Foreskin keratinocyte (primary cell): ENCODE measurements at places on chromosomes 12 and 14. TPM values are rescaled to one million over a fixed set of nuclear protein-coding genes. Genes with fewer than 3 reads are reported as not detected.

- DNase-seq = no peak
Observed at GRCh38 chr12:116353958-116354357, 76.5 kb upstream of the MED13L start.

DNA sequence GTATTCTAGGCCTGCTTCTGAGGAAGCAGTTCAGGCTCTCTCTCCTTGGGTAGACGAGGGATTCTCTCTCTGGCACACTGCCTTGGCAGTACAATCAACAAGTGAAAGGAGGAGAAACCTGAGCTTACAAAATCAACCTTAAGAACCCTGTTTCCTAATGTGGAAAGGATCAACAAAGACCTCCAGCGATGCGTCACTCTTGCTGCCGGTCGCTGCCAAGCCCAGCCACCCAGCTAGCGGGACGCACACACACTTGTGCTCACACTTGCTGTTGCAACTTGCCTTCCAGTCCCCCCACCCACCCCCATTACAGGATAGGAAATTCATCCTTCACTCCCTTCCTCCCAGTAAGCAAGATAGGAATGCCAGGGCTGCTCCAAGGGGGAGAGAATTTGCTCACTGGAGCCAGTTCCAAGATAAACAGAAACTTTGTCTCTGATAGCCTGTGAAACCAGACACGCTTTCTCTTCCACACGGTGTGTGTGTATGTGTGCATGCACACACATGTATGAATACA is 144.3 kb downstream of the BCL11B start:
- DNase-seq = peak; percentile 88

DNA sequence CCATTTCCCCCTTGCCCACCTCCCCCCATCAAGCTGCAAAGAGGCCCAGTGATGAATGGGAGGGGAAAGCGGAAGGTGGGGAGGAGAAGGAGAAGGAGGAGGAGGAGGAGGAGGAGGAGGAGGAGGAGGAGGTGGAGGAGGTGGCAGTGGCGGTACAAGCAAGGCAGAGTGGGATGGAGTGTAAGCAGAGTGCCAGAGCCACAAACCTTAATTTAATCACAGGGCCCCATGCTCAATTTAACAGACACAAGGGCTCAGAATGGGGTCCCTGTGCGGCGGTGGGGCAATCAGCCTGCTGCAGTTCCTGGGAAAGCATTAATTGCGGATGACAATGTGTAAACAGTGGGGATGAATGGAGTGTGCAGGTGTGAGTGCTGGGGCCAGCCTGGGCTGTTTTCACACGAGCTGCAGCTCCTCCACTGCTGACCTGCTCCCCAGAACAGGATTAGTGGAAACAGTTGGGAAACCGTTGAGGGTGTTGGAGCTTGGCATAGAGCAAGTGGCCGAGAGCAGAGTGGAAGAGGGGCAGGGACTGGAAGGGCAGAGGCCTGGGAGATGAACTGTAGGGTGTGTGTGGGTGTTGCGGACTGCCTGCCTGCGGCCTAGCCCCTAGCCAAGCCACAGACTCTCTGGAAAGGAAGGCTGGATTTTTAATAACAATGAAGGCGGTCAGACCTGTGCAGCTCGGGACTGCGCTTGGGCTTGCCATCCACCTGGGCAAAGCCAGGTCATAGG is 36.4 kb upstream of the SMOC1 start:
- DNase-seq = no peak

DNA sequence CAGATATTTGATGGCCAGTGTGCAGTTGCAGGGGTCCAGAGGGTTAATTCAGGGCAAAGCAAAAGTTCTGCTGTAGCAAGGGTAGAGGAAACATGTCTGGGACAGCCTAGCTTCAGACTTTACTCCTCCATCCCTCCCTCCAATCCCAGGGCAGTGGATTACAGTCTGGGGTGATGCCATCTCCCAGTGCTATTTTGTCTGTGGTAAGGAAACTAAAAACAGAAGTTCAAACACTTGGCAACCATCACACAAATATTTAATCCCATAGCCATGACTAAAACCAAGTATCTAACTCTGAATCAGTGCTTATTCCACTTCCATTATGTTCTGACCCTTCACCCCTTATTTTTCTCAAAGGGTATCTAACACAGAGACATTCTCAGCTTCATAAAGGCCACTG is 61.8 kb downstream of the PIK3C2G start:
- DNase-seq = no peak

GRCh38 chr12:42960087-42960527 is 370.6 kb upstream of the PRICKLE1 start:
- DNase-seq = peak; percentile 91

DNA sequence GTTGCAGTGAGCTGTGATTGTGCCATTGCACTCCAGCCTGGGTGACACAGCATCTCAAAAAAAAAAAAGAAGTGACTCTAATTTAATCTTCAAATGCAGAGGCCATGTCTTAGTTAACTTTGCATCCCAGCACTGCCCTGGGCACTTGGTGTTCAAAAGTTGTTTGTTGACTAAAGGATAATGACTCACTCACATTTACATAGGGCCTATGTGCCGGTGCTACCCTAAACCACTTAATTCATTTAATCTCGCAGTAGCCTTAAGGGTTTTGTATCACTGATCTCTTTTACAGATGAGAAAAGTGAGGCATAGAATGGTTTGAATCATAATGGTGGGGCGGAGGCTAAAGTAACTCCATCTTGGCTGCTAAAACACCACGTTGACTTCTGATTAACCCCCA is 23.7 kb downstream of the MFAP5 start:
- no peak for DNase-seq

- no peak for DNase-seq
Observed at GRCh38 chr14:89377544-89377943, 39.5 kb downstream of the FOXN3 start.

DNA sequence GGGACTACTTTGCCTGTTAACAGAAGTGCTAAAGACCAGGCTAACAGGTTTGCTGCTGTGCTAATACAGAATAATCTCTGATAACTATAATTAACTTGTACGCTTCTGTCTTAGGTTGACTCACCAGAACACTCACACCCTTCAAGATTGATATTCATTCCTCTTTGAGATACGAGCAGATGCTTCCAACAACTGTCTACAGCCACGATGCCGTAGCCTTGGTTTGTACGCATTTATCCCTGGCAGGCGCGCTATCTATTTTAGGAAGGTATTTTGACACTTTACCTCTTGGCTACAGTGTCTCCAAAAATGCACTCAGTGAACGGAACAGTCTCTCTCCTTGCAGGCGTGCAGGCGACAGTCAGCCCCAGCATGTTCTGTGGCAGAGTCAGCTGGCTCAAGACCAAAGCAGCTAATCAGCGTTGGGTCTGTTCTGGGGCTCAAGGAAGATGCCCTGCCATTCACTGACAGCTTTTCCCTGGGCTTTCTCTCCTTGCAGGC is 146.4 kb upstream of the PRICKLE1 start:
- DNase-seq = no peak

- DNase-seq = no peak
Observed at GRCh38 chr12:65889144-65889880, 65.0 kb downstream of the HMGA2 start.

GRCh38 chr14:59633486-59633885 is 56.9 kb upstream of the CCDC175 start:
- no peak for DNase-seq

DNA sequence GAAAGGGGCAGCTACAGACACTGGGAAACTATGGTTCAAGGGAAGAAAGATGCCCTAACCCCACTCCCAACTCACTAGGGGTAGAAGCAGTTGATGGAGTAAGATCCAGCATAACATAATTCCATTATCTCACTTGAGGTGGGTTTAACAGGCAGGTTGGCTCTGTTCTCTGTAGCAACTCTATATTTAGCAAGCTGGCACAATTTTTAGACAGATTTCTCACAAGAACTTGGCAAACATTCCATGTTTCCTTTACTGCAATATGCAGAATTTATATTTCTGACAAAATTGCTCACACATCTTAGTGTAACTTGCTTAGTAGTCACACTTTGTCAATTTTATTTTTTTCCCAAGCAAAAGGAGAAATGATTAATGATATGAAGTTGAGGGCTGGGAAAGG is 475.4 kb downstream of the RMST start:
- DNase-seq = no peak

- no peak for DNase-seq
Observed at GRCh38 chr12:47527816-47528215, 178.0 kb downstream of the RPAP3 start.

- DNase-seq = no peak
Observed at GRCh38 chr14:99344051-99344758, 72.2 kb upstream of the BCL11B start.

DNA sequence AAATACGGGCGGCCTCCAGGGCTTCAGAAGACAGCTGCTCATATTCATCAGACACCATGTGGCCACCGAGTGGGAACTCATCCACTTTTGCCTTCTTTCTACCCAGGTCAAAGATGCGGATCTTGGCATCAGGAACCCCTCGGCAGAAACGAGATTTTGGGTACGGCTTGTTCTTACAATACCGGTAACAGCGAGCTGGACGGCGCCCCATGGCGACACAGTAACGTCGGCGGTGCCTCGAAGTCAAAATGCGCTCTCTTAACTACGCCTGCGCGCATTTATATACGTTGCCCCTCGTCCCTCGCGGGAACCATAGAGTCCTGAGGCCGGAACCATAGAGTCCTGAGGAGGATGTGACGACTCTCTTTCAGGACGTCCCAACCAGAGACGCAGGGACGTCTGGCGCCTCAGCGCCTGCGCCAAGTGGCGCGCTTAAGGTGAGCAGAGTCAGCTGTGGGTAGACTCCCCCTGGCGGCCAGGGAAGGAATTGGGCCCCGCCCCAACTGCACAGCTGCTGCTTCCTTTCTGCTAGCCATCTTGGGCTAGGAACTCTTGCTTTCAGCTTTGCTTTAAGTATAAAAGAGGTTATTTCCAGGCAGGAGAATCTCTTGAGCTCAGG is at the start of gene RPL10L:
Gene RPL10L (minus strand): TSS at position 256 of the 619 bp plus-strand sequence. CDS start 45 bp downstream, at position 211.
- no peak for DNase-seq

- peak; percentile 61 for DNase-seq
Observed at GRCh38 chr12:5085896-5086295, 42.2 kb downstream of the KCNA5 start.

- DNase-seq = no peak
Observed at GRCh38 chr12:234019-234418, 20.1 kb upstream of the SLC6A12 start.

- DNase-seq = peak; percentile 2
Observed at GRCh38 chr14:71620401-71620800, 311.8 kb upstream of the RGS6 start.

DNA sequence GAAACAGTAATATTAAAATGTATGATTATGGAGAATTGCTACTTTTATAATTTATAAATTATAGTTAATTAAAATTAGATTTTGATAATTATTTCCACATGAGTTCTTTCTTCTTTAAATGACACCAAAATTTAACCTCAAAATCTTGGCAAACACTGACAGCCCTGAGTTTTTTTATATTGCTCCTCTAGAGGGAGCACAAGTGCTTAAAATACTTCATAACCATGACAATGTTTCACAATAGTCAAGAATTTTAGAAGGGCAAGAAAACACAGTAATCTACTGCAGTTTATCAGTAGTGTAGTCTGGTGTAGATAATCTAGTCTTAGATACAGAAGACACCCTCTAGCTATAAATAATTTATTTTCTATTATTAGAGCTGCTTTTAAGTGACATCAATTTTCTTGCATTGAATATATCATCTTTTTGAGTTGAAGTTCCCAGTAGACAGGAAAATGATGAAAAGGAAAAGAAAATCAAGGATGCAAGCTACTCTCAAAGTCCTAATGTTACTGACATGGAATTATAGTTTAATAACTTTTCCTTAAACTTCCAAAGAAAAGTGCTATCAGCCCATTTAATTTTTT is 14.3 kb upstream of the PTGER2 start:
- DNase-seq = peak; percentile 24

GRCh38 chr12:40903040-40903439 is 210.8 kb downstream of the CNTN1 start:
- no peak for DNase-seq

GRCh38 chr12:14693116-14693515 is 3.3 kb downstream of the GUCY2C start:
- DNase-seq = no peak

- DNase-seq = no peak
Observed at GRCh38 chr12:24386836-24387235, 437.4 kb upstream of the SOX5 start.

GRCh38 chr14:89858089-89858488 is 96.4 kb downstream of the EFCAB11 start:
- DNase-seq = peak; percentile 90

DNA sequence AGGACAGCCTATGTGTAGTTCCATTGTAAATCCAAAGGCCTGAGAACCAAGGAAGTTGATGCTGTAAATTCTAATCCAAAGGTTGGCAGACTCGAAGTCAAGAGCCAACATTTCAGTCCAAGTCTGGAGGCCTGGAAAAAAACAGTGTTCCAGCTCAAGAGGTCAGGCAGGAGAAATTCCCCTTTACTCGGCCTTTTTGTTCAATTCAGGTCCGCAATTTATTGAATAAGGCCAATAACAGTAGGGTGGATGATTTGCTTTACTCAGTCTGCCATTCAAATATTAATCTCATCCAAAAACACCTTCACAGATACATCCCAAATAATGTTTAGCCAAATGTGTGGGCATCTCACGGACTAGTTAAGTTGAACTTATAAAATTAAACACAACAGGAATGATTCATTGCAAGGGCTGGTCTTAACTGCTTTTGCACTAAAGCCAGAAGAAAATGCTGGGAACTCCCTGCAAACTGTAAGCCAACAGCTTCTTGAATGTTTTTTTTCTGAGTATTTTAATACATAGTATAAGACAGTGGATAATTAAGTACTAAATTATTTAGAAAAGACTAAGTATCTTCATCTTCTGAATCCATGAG is 197.4 kb upstream of the GARIN6 start:
- DNase-seq = no peak

DNA sequence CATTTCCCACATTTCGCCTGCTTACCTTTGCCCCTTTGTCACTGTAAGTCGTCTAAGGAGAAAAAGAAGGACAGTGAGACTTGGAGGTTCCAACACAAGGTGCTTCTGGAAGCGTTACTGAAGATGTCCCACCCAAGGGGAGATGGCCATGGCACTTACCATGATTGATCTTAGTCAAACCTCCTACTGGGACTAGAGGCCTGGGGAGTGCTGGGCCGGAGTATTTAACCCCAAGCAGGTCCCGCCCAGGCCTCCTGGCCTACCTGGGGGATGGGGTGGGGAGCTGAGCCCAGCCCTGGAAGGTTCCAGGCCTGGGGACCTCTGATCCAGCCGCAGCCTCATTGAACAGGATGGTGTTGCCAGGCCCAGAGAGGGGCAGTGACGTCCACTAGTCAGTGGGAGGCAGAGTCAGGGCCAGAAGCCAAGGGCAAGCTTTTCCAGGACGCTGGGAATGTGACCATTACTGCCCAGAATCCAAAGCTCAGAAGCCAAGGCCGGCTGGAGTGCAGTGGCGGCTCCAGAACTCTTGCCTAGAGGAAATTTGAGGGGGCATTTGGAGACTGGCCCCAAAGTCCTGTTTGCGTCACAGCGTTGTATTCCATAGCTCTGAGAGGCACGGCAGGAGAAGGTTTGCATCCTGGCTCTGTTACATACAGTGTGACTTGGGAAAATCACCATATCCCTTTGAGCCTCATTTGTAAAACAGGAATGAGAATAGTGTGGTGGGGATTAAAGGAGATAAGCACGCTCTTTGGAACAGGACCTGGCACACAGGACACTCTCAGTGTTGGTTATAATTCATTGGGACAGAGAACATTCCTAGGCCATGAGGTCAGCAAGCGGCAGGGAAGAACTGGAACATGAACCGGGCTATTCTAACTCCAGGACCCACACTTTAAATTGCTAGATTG is at the start of gene HPD:
Gene HPD (minus strand): TSS at position 198 of the 911 bp plus-strand sequence. CDS start 36 bp downstream, at position 162.
- peak; percentile 65 for DNase-seq

The KLRF1 gene
- polyA plus RNA-seq = 0.07 and 0.11 TPM in 2 replicates

The TCL1B gene
- polyA plus RNA-seq = not detected in 2 replicates

The OTOGL gene
- not detected in 2 replicates for polyA plus RNA-seq

The REC8 gene
- polyA plus RNA-seq = 6.3 and 6.5 TPM in 2 replicates

The ADSS1 gene
- 0.43 and 1.1 TPM in 2 replicates for polyA plus RNA-seq

The APOF gene
- polyA plus RNA-seq = not detected in 2 replicates

The CLEC9A gene
- not detected in 2 replicates for polyA plus RNA-seq

The GRIN2B gene
- not detected in 2 replicates for polyA plus RNA-seq

The ENDOU gene
- polyA plus RNA-seq = 0.14 and 0.21 TPM in 2 replicates

The CISTR gene
- polyA plus RNA-seq = not detected in 2 replicates
